Forelimb muscle (tissue), 1 donor: ENCODE measurements at places on chromosomes 13 and 19.

GRCh38 chr13:26677156-26677555, 83.4 kb downstream of the GPR12 start:
- DNase-seq, result no peak

DNA sequence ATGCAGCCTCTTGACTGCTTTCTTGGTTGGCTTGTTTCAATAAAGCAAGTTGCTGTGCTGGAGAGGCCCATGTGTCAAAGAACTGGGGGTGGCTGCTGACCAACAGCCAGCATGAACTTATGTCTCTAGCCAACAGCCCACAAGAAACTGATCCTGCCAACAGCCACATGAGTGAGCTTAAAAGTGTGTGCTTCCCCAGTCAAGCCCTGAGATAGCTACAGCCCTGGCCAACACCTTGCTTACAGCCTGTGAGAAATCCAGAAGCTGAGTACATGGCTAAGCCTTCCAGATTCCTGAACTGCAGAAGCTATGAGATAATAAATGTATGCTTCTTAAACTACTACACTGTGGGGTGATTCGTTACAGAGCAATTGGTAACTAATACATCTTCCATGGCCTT, 38.9 kb upstream of the IPO5 start:
- DNase-seq, result no peak

- DNase-seq, result no peak
These were observed 3.5 kb downstream of the CCDC169 start for GRCh38 chr13:36294096-36294495.

DNA sequence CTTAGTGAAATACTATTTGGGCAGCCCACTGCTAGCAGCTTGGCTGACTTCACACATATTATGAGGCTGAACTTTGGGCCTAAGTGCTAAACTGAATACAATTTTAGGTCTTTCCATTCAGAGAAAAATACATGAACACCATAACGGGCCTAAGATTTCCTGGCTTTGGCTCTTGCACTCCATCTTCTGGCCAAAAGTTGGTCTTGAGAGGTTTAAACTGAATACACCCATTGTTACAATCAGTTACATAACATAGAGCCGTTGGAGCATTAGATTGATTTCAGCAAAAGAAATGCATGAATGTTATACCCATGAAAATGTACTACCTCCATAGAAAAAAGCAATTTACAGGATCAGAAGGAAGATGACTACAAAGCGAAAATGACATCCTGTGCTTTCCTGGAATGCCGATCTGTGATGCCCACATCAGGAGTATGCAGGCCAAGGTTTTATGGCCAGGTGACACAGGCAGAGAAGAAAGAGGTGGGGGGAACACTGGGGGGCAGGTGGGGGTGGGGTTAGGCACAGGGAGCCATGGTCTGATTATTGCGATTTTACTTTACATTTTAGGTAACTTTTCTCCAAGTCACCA, 11.1 kb upstream of the SHISA2 start:
- DNase-seq, result no peak

DNA sequence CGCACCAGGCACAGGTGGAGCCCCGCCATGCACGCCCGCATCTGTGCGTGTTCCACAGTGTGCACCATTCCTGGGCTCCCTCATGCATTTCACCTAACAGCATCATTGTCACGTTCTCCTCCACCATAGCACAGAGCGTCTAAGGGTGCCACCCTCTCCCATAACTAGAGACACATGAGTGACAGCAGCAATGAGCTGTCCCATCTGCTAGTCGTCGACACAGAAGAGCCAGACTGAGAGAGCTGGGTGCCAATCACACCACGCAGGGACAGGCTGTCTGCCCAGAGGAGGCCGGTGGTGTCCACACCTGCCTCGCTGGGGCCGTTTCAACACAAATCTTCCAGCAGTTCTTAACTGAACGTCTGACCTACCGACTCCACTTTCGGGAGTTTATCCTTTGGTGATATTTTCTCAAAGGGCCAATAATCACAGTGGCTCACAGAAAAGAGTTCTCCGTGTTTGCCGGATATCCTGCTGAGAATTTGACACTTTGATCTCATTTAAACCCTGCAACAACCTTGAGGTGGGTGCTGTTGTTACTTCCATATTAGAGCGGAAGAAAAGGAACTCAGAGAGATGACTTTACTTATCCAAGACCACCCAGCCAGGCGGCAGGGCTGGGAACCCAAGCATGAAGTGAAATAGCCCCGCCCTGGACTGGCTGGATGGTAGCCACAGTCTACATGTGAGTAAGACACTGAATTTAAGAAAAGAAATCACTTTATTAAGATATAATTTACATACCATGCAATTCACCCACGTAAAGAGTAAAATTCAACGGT, 16.2 kb downstream of the CLEC11A start:
- no peak for DNase-seq

GRCh38 chr19:56884441-56884840, 43.9 kb upstream of the PEG3 start:
- no peak for DNase-seq

- DNase-seq, result no peak
These were observed 227.2 kb downstream of the FOXO1 start for GRCh38 chr13:40438999-40439797.

GRCh38 chr19:43691755-43692154, 21.8 kb upstream of the PLAUR start:
- no peak for DNase-seq
